ENCODE measurements at places on chromosomes 13 and 19.

GRCh38 chr13:111394211-111394922, 73.9 kb downstream of the TEX29 start:
- DNase-seq: no peak

DNA sequence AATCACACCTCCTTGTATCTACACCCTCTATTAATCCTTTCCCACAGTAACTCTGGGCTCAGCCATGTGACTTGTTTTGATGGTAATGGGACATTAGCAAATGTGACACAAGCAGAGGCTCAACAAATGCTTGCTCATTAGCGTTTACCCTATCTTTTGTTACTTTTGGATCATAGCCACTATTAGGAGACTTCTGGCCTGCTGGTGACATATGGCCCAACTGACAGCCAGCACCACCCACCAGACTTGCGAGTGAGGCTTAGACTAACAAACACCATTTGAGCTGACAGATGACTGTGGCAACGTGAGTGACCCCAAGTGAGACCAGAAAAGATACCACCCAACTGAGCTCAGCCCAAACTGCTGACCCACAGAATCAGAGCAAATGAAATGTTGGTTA, 154.1 kb downstream of the OLFM4 start:
- DNase-seq: no peak

GRCh38 chr13:33057019-33057780, 41.0 kb downstream of the KL start:
- DNase-seq: no peak

GRCh38 chr13:43364210-43365038, 341.0 kb downstream of the DNAJC15 start:
- DNase-seq: no peak

- no peak for DNase-seq
These were observed 2.4 kb upstream of the FLT1 start for GRCh38 chr13:28497143-28497876.

DNA sequence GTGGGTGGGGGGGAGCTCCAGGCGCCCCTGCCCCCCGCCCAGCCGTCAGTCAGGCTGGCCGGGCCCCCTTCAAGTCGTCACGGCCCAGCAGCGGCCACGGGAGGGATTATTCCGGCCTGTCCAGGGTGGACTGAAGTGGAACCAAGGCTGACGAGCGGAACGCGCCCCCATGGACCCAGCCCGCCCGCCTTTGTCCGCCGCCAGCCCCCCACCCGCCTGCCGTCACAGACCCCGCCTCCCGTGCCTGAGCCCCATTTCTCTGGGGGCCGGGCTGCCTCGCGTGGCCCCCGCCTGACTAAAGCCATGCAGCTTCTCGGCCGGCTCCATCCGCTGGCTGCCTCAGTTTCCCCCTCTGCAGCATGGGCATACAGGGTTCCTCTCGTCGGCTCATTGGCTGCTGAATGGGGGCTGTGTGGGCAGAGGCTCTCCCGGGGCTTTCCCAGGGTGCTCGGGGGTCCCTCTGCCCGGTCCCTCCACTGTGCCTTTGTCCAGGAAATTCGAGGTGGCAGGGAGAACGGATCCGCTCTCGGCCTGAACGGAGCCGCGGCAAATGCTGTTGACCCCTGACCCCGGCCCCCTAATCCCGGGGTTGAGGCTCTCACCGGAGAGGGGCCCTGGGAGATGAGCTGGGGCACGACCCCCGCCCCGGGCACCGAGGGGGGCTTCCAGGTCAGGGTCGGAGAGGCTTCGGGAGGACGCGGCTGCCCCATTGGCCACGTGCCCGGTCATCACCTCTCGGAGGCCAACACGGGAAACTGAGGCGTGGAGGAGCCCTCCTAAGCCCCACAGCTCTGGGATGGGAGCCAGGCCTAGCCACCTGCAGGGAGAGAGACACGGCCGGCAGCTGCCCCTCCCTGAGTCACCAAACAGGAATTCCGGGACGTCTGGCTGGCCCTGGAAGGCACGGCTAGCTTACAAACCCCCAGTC, 27.4 kb downstream of the EFNA2 start:
- no peak for DNase-seq

GRCh38 chr19:30393046-30393445, 20.9 kb downstream of the ZNF536 start:
- no peak for DNase-seq

DNA sequence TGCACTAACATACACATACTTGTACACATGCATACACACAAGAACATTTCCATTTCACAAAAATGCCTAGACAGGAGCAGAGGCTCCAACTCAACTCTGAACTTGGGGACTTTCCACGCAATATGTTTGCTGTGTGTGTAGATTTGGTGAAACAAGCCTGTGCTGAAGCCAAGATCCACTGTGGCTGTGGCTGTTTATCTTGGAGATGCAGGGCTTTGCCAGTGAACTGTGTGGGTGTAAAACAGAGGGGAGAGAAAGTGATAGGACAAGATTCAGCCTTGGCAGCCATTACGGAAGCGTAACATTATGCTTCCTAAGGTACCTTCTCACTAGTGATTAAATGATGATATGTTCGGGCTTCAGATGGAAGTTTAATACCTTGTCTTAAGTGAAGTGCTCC, 73.2 kb upstream of the MBNL2 start:
- DNase-seq: no peak

DNA sequence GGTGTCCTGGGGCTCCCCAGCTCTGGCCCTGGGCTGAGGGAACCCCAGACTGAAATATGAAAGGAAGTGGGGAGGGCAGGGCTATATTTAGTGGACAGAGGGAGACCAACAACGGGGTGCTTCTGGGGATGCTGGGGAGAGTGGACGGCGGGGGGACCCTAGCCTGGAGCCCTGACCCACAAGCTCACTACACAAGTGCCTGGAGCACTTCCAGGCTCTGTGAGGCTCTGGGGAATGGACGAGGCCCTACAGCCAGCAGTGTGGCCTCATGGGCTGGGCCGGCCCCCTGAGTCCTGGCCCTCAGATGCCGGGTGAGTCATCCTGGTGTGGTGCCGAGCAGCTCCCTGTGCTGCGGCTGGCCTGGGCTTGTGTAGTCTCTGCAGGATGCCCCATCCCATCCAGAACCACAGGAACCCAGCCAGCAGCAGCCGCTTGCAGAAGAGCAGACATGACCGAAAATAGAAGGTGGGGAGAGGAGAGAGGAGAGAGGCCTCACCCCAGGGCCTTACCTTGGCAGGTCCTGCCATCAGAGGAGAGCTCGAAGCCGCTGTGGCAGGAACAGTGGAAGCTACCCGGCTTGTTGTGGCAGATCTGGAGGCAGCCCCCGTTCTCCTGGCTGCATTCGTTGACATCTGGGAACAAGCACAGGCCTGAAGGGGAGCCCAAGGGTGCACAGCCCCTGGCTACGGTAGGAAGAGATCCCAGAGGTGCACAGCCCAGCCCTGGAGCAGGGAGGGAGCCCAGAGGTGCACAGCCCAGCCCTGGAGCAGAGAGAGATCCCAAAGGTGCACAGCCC, 26.1 kb downstream of the GAS6 start:
- DNase-seq: no peak

- no peak for DNase-seq
These were observed 77.0 kb downstream of the LRRC63 start for GRCh38 chr13:46288570-46289259.

DNA sequence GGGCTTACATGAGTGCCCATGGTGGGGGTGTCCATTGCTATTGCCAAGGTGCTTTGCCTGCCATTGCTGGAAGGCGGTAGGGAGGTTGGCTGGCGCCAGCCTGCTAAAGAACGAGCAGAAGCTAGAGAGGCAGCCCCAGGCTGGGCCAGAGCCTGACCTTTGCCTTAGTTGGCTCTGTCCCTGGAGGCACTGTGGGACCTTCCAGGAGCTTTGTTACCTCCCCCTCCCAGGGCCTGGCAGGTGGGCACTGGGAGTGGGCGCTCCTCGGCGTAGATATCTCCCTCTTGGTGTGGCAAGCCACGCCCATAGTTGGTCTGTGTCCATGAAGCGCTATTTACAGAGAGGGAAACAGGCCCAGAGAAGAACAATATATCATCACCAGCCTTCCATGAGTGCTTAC, 2.3 kb upstream of the SLC25A42 start:
- no peak for DNase-seq

DNA sequence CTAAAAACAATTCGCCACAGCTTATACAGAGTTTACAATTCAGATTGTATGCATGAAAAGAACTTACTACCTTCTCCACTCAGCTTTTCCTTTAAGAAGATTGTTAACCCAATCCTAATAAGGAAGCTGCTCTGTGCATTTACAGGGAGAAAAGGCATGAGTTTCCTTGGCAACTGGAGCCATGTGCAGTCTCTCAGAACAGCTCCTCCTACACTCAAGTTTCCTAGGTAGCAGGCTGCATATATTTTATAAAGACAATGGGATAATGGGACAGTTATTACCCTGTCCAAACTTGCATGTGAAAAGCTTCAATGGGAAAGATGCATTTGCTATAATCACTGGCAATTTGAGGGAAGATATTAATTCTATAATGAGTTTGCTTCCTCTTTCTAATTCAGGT, 125.5 kb upstream of the TRPC4 start:
- no peak for DNase-seq

Data from activated CD8-positive, alpha-beta memory T cell treated with anti-CD3 and anti-CD28 coated beads for 1 hour (primary cell).